A673 (cell line): ENCODE measurements at places on chromosomes 1 and 21.

DNA sequence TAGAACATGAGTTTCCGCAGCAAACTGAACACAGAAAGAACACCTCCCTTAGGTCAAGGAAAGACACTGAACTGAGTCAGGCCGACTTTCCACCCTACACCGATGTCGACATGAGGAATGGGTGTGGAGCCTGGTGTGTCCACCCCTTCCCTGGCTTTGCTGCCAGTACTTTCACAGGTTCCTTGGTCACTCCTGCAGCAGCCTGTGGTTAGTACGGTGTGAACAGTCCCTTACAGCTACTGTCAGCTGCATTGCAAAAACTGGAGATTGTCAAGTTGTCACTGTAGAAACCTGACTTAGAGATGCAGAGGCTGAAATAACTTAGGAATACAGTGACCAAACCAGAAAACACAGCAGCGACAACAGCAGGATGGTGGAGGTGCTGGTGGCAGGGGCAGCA lies 7.1 kb downstream of the PGLYRP3 start:
- no peak for DNase-seq

GRCh38 chr1:178243119-178243518 lies 149.2 kb downstream of the RASAL2 start:
- DNase-seq, result no peak

DNA sequence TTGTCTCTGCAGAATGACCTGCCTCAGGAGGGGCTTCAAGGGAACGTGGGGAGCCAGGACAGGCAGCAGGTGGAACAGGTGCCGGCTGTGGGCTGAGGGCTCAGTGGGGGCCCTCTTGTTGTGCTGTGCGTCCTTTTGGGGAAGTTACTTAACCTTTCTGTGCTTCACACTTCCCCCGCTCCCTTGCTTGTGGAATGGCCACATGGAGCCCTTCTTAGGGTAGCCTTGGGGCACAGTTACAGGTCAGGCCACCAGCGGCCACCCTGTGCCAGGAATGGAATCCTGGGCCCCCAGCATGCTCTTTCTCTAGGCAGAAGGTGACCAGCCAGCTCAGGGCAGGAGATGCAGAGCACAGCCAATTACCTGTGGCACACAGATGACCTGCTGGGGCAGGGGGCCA lies 2.6 kb downstream of the IKBKE start:
- no peak for DNase-seq

GRCh38 chr1:203792486-203792885 lies 2.9 kb upstream of the ZBED6 start:
- DNase-seq, result no peak

- DNase-seq, result peak; percentile 50
Observed at GRCh38 chr1:13583966-13584791, 547 bp downstream of the PDPN start.

DNA sequence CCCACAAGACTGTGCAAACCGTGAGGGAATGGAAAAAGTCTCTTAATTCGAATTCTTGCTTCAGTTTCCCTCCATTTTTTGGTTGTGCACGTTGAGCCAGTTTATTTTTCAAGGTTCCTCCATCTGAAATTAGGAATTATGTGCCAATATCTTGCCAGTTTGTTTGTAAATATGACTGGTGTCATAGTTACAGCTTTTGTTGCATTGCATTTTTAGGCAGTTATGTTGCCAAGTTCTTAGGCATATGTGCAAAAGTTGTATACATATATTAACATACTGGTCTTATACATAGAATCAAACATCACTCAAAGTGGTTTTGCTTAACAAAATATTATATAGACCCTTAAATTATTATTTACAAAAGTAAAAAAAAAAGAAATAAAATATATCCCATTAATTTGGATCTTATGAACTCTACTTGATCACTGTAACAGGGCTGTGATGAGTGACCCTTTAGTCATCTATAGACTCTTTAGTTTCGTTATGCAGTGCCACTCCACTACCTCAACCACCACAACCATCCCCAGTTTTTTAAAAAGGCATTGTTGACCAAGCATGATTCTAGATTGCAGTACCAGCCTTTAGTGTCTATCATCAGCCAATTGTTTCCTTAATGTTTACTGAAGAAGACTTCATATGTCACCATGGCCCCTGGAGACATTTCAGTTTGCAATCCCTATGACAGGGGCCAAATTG lies 20.9 kb upstream of the DYNLT5 start:
- no peak for DNase-seq

DNA sequence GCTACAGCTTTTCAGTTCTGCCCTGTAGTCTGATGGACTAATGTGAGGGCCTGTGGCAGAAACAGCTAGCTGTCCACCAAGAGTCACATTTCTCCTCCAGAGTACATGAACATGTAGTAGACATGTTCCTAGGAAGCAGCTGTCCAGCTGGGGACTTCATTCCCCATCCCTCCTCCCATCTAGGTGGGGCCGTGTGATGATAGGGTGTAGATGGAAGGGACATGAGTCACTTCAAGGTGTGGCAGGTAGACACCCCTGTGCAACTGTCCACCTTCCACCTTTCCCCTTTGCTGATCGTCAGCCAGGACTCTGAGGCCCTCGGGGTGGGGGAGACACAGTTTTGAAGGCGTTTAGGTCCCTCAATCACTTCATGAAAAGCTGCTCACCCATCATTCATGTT lies 3.6 kb upstream of the RD3 start:
- DNase-seq, result no peak

GRCh38 chr1:44621841-44622286 lies 52.4 kb downstream of the TMEM53 start:
- no peak for DNase-seq

- DNase-seq, result no peak
Observed at GRCh38 chr1:109650609-109651008, 5.3 kb upstream of the GSTM4 start.

GRCh38 chr21:16741141-16741665 lies 771.6 kb upstream of the CXADR start:
- no peak for DNase-seq

DNA sequence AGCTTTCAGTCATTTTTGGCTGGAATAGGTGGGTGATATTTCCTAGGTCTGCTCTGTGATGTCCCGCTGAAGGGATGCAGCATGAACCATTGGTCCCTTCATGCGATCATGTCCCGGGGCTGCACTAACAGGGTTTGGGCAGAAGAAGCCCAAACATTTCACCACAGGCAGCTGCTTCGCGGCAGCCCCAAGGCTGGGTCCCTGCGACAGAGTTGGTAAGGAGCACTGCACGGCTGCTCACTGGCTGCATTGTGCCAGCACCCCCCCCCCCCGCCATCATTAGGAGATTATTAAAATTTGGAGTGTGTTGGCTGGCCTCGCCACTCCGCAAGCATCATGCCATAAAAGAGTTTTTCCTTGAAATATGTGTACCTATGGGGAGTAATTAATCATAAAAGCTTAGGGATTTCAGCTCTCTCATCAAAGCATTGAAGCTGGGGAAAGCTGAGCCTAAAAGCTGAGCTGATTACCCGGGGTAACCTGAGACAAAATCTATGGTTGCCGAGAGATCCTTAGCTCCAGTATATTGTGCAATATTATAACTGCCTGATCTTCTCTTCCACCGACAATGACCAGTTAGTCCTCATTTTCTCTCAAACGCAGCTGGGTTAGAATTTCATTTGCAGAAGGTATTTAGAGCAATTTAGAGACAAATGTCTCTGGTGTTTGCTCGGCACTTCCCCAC lies 62.5 kb downstream of the PEX14 start:
- DNase-seq, result no peak

GRCh38 chr1:27599605-27600497 lies 4.1 kb downstream of the AHDC1 start:
- no peak for DNase-seq

DNA sequence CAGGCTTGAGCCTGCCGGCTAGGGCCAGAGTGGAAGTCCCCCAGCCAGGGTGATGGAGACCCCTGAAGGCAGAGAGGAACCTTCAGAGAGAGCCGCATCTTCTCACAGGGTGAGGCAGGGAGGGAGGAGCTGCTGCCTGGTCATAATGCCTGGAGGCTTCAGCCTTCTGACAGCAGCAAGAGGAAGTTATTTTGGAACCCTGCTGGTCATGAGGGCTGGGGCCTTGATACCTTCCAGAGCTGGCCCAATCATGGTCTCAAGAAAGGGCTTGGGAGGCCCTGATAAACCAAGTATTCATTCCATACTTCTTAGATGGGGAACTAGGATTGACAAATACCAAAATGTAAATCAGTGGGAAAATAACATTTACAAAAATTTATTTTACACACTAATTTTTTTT lies 26.6 kb upstream of the MPZL1 start:
- DNase-seq, result no peak

- no peak for DNase-seq
Observed at GRCh38 chr1:110631836-110632620, 25.9 kb upstream of the KCNA2 start.

DNA sequence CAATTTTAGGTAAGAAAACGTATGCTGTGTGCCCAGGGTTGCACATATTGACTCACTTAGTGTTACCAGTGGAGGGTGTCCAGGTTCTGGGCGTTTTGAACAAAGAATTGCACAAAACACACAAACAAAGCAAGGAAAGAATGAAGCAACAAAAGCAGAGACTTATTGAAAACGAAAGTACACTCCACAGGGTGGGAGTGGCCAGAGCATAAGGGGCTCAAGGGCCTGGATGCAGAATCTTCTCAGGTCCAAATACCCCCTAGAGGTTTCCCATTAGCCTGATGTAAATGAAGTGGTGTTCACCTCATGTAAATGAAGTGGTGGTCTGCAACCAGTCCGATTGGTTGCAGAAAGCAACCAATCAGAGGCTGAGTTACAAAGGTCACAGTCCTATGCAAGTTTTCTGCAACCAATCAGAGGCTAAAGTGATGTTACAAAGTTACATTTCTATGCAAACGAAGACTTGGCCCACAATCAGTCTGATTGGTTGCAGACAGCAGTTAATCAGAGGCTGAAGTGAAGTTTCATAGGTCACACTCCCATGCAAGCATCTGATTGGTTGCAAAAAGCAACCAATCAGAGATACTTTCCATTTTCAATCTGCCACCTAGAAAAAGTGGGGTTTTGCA lies 228.3 kb downstream of the ST6GALNAC3 start:
- no peak for DNase-seq
